Left cardiac atrium (tissue), 4 donors: ENCODE measurements at places on chromosomes 16 and 17. TPM values are rescaled to one million over a fixed set of nuclear protein-coding genes. Genes with fewer than 3 reads are reported as not detected.

DNA sequence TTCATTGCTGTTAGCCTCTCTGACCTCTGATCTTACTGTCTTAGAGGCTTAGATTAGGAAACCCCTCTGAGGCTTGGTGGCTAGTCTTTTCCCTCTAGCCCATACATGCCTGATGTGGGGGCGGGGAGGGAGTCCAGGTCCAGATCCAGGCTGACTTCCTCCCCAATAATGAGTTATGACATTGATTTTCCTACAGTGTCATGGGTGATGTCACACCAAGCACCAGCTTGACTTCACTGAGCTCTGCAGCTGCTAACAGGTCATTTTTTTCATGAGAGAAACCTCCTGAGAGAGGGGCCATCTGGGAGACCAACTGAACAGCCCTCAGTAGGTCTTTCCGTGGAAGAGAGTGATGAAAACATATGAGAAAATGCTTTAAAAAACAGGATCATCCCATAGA, 180.2 kb upstream of the N4BP1 start:
- DNase-seq, result no peak

DNA sequence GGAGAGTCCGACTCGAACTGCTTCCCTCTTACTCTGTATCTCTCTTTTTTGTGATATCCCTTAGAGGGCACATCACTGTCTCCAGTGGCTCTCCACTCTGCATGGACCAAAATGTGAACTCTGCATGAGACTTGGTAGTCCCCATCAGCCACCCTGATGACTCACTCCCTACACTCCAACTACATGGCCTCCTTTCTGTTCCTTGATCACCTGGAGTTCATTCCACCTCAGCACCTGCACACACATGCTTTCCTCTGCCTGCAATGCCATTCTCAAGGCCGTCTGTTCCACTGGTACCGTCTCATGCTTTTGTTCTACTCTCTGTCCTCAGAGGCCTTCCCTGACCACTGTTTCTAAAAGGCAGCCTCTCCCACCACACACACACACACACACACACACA, 109.3 kb downstream of the DNAH9 start:
- no peak for DNase-seq

- peak; percentile 92 for DNase-seq
Observed at GRCh38 chr17:43024407-43025289, at the start of gene RND2. RND2 (plus strand) TSS chr17:43025231; CDS start chr17:43025348, 117 bp downstream.

GRCh38 chr17:951325-952132, 28.0 kb downstream of the NXN start:
- DNase-seq, result no peak

DNA sequence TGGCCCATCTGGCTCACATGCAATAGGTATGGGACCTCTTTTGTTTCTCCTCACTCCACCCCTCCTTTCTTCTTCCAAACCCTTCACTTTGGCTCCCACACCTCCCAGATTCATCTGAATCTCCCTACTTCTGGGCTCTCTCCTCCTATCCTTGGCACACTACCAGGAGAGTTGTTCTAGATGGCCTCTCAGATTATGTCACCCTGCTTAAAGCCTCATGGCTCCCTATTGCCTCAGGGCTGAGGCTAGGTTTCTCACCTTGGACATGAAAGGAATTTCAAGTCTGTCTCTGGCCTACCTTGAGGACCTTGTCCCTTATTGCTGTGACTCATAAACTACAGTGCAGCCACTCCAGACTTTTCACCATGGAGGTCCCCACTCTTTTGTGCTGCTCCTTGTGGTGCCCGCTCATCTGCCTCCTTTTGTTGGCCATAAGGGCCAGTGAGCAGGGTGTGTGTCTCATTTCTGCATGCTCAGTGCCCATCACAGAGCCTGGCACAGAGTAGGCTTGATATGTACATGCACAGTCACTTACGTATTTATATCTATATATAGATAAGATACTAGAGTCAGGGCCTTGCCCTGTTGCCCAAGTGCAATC, 1.0 kb upstream of the MFAP4 start:
- DNase-seq, result no peak

Gene RAB11FIP3
- 38.1 TPM for total RNA-seq

- no peak for DNase-seq
Observed at GRCh38 chr16:89944773-89945172, 3.8 kb upstream of the DEF8 start.

DNA sequence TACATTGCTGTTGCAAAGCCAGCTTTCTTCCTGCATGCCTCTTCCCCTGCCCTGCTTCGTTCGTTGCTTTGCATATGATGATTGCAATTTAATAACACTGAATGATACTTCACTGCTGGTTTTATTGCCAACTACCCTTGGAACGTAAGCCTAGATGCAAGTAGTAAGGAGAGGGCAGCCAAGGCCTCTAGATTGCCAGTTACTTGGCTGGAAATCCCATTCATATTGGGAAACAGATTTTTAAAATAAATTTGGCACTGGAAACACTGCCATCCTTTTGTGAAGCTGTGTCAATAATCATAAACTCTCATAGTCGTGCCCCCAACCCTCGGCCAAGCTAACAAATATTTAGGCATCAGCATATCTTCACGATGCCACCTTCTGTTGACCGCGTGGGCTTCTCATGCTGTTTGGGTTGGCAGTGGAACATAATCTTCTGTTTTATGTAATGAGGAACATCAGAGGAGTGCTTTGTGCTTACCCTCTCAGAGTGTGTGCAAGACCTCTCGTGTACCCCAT, 86.5 kb downstream of the MAP2K6 start:
- DNase-seq, result no peak

Gene CA5A
- total RNA-seq, result not detected

DNA sequence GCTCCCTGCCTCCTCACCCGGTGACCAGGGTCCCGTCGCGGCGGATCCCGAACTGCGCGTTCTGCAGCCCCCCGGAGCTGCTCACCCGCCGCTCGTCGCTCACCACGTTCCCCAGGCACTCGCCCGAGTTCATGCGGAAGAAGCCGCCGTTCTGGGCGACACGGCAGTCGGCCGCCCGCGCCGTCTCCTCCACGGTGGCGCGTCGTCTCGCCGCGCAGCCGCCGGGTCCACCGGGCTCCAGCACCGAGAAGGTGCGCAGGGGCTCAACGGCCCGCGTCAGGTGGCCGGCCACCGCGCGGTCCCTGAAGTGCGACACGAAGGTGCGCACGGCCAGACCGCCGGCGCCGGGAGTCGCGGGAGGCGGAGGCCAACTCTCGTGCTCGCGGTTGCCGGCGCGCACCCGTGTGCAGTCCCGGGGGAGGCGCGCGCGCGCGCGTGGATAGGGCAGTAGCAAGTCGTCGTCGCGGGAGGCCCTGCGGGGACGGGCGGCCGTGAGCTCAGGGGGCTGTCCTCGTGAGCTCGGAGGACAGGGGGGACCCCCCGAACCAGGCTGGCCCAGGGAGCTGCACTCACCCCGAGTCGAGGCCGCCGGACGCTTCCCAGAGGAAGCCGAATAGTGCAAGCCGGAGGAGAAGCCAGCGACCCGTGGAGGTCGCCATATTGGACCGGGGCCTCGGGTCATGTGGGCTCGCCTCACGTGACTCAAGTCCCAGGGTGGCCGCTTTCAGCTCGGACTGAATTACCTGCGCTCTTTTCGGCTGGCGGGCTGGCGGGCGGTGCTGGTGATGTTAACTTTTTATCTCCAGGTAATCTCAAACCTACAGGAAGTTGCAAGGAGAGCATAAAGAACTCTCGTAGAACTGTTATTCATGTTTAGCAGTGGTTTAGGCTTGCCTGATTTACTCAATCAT, at the start of gene NAGPA:
NAGPA (minus strand) TSS at position 680 of the 911 bp plus-strand sequence; CDS start at position 659, 21 bp downstream.
- peak; percentile 93 for DNase-seq

- peak; percentile 22 for DNase-seq
Observed at GRCh38 chr16:73202161-73202729, 154.3 kb upstream of the ZFHX3 start.

Gene TBC1D3K
- total RNA-seq, result not detected

DNA sequence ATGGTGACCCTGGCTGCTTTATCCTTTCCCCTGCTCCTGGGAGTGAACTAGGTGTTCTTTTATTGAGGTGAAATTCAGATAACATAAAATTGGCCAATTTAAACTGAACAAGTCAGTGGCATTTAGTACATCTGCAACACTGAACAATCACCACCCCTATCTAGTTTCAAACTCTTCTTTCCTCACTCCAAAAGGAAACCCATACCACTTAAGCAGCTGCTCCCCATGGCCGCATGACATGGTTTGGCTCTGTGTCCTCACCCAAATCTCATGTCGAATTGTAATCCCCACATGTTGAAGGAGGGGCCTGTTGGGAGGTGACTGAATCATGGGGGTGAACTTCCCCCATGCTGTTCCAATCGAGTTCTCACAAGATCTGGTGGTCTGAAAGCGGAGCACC, 154.1 kb downstream of the STX8 start:
- no peak for DNase-seq

GRCh38 chr17:67636834-67637520, 80.8 kb upstream of the NOL11 start:
- no peak for DNase-seq

DNA sequence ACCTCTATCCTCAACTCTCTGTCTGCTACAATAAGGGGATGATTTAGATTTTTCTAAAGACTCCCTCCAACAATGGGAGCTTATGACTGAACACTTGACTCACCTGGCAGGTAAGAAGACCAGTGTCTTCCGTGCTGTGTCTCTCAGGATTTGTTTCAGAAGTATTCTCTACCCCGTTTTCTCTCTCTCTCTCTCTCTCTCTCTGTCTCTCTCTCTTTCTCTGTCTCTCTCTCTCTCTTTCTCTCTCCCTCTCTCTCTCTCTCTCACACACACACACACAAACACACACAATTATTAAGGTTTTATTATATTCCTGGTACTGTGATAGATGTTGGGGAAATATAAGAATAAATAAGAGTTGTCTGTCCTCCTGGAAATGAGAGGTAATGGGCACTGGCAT, 263.9 kb downstream of the TOX3 start:
- DNase-seq, result no peak

DNA sequence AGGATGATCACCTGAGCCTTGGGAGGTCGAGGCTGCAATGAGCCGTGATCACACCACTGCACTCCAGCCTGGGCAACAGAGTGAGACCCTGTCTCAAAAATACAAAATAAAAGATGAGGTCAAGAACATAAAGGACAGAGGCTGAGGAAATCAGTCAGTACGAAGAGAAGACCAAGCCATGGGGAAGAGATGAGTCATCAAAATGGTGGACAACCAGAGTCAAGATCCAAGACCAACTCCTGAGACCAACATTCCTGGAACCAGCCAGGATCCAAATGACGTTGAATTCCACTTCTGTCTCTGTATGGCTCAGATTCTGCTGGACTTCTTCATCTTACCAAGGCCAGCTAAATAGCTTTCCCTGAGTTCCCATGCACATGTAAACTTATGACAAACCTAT, 44.8 kb upstream of the NOG start:
- no peak for DNase-seq

GRCh38 chr16:67530013-67530939, 1.6 kb downstream of the RIPOR1 start:
- DNase-seq, result peak; percentile 87

DNA sequence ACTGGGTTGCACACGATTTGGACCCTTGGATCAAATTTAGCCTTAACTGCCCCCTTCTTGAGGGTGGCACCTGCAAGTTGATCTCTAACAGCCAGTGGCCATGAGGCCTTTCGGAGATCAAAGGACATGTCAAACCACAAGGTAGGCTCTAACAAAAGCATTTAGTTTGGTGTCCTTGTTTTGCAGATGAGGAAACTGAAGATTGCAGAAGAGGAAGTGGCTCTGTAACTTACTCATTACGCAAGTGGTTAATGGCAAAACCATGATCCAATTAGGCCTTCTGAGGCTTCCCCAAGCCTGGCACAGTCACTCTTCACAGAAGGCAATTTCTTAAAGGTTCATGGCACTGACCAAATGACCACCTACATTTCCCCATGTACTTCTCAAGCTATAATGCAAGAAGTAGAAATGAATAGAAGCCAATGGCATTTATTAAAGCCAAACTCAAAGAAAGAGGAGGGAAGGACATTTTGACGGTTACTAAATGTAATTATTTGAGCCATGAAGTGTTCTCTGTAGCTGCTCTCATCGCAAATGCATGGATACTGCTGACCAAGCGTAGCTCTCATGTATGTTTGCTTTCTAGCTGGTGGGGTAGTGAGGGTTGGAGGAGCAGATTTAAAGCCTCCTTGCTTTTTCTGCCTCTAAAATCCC, 32.8 kb upstream of the ABCC12 start:
- DNase-seq, result no peak

- DNase-seq, result peak; percentile 76
Observed at GRCh38 chr17:79042421-79043190, 18.6 kb downstream of the C1QTNF1 start.

DNA sequence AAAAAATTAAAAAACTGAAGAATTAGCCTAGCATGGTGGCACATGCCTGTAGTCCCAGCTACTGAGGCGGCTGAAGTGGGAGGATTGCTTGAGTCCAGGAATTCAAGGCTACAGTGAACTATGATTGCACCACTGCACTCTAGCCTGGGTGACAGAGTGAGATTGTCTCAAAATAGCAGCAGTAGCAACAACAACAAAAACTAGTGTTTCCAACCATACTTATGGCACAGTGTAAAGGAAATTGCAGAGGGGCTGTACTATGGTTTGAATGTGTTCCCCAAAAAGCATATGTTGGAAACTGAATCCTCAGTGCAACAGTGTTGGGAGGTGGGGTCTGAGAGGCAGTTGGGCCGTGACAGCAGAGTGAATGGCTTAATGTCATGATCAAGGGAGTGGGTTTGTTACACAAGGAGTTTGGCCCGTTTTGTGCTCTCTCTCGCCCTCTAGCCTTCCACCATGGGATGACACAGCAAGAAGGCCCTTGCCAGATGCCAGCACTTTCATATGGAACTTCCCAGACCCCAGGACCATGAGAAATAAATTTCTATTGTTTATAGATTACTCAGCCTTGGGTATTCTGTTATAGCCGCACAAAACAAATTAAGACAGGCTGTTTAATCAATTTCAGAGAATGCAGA, 70.0 kb downstream of the PGS1 start:
- no peak for DNase-seq

DNA sequence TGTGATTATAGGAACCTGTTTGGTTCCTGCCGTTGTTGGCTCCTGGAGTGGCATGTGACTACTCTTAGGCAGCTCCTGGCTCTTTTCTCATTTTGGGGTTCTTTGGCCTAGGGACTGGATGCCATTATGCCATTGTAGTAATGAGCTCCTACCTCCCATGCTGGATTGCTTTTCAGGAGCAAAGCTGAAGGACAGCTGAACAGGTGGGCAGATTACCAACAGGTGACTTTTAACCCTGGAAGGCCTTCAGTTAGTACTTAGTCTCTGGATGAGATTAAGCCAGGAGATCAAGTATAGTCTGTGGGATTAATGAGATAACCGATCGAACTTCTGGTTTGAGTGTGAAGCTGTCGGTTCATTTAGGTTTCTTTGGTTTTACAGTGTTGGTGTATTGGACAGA, 25.2 kb downstream of the WIPF2 start:
- no peak for DNase-seq

Gene OR1D5
- not detected for total RNA-seq

Gene PRPF8
- total RNA-seq, result 136 TPM

- no peak for DNase-seq
Observed at GRCh38 chr17:27800522-27800921, at the start of gene NOS2. NOS2 (minus strand) TSS chr17:27800529; CDS start chr17:27798809, 1,720 bp downstream.

- no peak for DNase-seq
Observed at GRCh38 chr17:78395155-78395554, 16.7 kb downstream of the PGS1 start.

DNA sequence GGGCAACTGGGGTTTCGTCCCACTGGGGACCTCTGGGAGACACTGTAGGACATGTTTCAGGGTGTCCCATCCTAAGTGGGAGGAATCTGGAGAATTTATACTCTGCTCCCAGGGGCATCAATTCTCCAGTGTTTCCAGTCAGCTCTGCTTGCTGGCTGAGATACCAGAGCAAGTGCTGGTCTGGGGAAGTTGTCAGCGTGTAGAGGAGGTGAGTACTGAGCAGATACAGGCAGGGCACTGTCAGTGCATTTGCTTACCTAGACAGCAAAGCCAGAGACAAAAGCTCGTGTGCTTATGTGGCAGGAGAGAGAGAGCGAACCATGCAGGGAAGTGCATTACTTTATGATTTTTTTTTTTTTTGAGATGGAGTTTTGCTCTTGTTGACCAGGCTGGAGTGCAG, 20.2 kb upstream of the TOX3 start:
- no peak for DNase-seq
